ENCODE measurements at places on chromosomes 6 and 20. TPM values are rescaled to one million over a fixed set of nuclear protein-coding genes. Genes with fewer than 3 reads are reported as not detected.

ZNF165 gene
- 0.08 TPM for total RNA-seq

TNXB gene
- not detected for total RNA-seq

STK35 gene
- total RNA-seq: 15.0 TPM

NFATC2 gene
- total RNA-seq: not detected

MATN4 gene
- 0.50 TPM for total RNA-seq

LY6G6F gene
- total RNA-seq: not detected

EYS gene
- not detected for total RNA-seq

OPRL1 gene
- 0.16 TPM for total RNA-seq

DNA sequence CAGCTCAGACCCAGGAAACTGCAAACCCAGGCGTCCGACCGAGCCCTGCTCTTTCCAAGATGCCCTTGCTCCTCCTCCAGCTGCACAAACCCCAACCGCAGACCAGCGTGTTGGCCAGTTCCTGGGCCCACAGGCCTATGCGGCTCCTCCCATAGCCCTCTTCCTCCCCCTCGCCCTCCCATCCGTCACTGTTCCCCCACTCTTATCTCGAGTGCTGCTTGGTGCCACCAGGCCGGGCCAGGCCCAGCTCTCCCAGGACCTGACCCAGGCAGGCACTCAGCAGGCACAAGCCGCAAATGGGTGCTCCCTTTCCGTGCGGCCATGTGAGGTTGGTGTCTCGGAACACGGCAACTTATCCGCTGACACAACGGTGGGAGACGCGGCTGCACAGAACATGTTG lies 28.6 kb downstream of the ADRM1 start:
- no peak for DNase-seq

DNA sequence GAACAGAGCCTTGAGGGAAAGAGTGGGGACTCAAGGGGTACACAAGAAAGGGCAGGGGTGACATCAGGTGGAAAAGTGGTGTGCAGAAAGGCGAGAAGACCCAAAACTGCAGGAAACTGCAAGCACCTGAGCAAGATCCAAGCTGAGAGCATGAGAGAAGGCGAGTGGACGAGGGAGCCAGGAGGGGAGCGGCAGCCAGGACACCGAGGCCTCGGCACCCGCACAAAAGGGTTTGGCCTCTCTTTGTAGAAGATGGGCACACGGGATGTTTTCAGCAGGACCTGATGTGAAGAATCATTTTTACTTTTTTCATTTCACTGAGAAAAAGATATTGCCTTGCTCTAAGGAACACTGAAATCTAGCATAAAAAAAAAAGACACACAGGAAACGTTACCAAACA lies 82.1 kb upstream of the FOXQ1 start:
- DNase-seq: no peak

DNA sequence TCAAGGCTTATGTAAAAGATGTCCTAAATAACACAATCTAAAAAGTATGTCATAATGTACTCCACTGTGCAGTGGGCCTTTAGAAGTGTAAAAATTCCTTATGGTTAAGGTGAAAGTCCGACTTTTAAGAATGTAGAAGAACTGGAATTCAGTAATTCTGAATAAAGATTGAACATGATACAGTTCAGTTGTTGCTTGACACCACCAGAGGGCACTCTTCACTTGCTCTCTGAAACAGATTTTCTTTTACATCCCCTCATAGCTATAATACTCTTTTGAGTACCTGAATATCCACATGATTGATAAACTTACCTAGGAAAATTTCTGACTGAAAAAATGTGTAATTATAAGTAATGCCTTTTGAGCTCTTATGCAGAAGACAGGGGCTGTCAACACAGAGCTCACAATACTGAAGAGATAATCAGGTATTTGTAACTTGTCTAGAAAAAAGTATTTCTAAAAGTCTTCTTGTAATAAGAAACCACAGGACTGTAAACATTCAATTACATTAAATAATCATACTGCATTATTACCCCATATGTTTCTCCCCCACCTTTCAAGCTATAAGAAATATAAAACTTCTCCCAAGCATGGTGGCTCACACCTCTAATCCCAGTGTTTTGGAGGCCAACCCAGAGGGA lies 92.1 kb downstream of the POPDC3 start:
- no peak for DNase-seq

GRCh38 chr6:39520411-39520810 lies 197.9 kb upstream of the KCNK16 start:
- no peak for DNase-seq

DNA sequence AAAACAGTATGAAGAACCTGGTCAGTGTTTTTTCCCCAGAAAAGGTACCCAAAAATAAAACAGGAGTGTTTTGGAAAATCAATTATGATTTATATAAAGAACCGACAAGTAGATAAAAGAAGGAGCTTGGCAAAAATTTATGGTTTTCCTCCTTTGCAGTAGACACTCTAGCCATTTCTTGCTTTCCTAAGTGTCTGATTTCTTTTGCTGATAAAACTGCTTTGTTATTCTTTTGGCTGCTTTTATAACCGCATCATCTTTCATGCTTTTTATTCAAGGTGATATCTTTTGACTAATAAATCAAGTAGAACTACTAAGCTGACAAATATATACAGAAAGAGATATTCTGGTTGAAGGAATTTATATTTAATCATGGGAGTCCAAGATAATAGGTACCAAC lies 16.6 kb downstream of the ATG5 start:
- DNase-seq: no peak

- no peak for DNase-seq
Observed at GRCh38 chr20:17965042-17965697, 3.4 kb downstream of the SNX5 start.

GRCh38 chr6:20338156-20338555 lies 63.5 kb upstream of the E2F3 start:
- DNase-seq: no peak

DNA sequence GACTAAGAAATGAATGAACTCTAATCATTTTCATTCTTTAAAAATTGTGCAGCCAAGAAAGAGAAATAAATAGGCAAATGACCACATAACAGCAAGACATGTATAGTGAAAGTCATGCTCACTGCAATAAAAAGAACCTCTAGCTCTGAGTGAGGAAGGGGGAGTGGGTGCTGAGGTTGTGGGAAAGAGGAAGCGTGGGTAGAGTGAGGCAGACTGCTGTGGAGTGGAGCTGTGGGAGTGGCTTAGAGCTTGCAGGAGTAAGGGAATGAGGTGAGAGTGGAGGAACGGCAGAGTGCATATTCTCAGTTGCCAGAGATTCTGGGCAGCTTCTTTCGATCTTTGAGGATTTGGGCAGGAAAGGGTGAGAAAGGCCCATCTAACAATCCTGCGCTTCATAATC lies 10.4 kb downstream of the DEFB129 start:
- DNase-seq: no peak

DNA sequence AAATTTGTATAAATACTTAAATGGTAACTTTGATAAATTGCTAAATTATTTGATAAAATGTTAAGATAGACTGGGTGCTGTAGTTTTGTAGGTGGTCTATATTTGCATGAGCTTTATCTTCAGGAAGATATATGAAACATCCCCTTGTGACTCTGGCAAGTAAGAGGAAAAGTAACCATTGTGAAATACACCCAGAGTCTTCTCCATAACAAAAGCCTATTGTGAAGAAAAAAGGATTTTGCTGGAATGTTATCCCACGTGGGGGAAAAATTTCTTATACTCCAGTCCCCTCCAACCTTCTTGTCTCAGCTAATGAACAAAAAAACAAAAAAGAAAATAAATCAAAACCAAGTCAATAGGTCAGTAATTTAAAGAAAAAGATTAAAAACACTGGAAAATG lies 600.7 kb downstream of the HDGFL1 start:
- DNase-seq: no peak

DNA sequence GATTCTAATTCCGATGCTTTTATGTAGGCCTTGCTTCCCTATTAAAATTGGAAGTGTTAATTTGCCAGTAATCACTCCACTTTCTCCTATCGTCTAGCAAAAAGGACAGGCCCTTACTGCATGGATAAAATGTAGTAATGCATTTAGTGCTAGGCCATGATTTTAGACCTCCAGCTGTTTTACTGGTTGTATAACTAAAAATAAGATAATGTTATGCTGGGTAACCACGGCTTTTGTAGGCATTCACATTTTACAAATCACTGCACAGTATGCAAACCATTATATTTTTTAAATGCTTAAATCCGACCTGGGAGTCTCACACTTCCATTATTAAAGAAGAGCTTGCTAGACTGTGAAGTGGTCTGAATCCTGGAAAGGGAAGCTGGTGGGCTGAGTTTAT lies 179.5 kb downstream of the TFAP2A start:
- DNase-seq: no peak

DNA sequence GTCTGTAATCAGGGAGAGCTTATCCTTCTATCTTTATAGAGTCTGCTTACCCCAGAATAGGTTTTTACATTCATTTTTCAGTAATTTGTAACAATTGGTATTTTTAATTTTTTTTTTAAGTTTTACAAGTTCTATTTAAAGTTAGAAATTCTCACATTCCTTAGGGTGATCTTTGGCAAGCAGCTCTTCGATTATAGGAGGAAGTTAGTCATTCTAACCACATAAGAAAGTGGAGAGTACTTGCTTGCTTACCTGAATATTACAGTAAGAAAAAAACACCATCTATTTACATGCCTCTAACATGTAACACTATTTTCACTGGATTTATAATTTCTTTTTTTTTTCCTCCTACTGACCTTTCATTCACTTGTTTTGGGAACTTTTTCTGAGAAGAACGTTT lies 6.7 kb downstream of the TSHZ2 start:
- DNase-seq: no peak

- peak; percentile 47 for DNase-seq
Observed at GRCh38 chr6:150334790-150335783, 33.7 kb upstream of the IYD start.

DNA sequence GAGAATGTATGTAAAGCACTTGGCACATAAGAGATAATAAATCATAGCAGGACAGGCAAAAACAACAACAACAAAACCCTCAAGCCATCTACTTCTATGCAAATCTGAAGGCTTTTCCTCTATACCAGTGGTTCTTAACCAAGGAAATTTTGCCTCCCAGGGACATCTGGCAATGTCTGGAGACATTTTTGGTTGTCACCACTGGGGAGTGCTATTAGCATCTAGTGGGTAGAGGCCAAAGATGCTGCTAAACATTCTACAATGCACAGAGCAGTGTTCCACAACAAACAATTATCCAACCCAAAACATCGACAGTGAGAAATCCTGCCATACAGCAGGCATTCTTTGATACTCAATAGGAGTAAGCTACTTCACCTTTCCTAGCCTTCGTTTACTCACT lies 28.2 kb downstream of the NDRG3 start:
- DNase-seq: no peak

- DNase-seq: no peak
Observed at GRCh38 chr6:154703124-154703523, 30.1 kb upstream of the SCAF8 start.
